ENCODE measurements at places on chromosomes 7 and 10. TPM values are rescaled to one million over a fixed set of nuclear protein-coding genes. Genes with fewer than 3 reads are reported as not detected.

GRCh38 chr10:35336084-35336831 is at the start of gene CCNY:
CCNY (plus strand) TSS chr10:35336509; CDS start chr10:35337054, 545 bp downstream.
- H3K27me3 ChIP-seq, result no peaks in the 10 kb centered on the region
- peaks cover 26% of the 10 kb centered on the region for H3K4me1 ChIP-seq
- H3K27ac ChIP-seq, result peak within 1 kb of the TSS; percentile 87
- H3K4me3 ChIP-seq, result peak within 1 kb of the TSS; percentile 90

DNA sequence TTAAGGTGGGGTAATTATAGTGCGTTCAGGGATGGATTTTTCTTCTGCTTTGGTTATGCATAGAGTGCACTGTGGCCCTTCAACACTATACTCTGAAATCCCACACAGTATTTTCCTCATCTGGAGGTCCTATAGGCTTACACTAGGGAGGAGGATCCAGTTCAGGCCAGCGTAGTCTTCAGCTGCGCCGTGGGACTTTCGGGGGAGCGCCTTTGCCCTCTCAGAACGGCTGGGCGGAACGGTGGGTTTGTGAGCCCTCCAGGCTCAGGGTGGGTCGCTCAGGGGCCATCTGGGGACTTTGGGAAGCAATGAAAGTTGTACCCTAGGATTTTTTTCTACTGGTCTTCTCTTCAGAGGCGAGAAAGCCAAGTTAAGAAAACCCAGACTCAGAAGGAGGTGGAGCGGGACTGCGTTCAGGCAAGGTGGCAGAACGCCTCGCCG is 652 bp upstream of the VPS26A start:
- no peak for DNase-seq
- no peaks in the 10 kb centered on the region for H3K4me1 ChIP-seq
- H3K27me3 ChIP-seq, result no peaks in the 10 kb centered on the region
- no peaks in the 10 kb centered on the region for H3K36me3 ChIP-seq

GRCh38 chr7:133983685-133984419 is 143.3 kb upstream of the LRGUK start:
- H3K27me3 ChIP-seq, result no peaks in the 10 kb centered on the region
- DNase-seq, result no peak
- no peak overlapping the region for H3K27ac ChIP-seq
- no peaks in the 10 kb centered on the region for H3K36me3 ChIP-seq
- no peak overlapping the region for H3K4me3 ChIP-seq

DNA sequence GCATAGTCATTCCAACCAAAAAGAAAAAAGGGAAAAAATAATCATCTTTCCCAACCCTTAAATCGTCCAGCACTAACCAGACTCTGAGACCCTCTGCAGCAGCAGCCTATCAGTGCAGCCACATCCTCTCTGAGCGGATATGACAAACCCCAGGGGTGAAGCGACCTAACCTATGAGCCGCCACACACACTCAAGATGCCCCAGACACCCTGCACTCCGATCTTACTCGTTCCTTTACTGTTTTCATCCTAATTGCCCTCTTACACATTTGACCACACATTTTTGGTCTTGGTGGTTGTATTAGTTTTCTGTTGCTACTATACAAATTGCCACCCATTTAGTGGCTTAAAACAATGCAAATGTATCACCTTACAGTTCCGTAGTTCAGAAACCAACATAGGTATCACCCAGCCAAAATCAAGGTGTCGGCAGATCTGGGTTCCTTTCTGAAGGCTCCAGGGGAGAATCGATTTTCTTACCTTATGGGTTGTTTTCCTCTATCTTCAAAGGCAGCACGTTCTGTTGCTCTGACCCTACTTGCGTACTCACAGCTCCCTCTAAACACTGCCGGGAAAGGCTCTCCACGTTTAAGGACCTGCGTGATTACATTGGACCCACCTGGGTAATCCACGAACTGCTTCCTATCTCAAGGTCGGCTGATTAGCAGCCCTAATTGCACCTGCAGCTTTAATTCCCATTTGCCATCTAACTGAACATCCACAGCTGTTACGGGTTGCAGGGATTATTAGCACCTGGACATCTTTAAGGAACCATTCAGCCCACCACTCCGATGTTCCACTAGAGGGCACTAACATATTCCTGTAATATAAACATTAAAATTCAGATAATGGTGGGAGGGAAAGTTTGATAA is 37.3 kb upstream of the PRSS1 start:
- no peak overlapping the region for H3K4me3 ChIP-seq
- no peaks in the 10 kb centered on the region for H3K27me3 ChIP-seq
- peak; percentile 2 for DNase-seq

Gene LRRC18
- total RNA-seq, result 0.50 TPM

Data from left lung (tissue), 14 donors.